ENCODE measurements at places on chromosomes 7 and 10. TPM values are rescaled to one million over a fixed set of nuclear protein-coding genes. Genes with fewer than 3 reads are reported as not detected.

Gene ERVW-1
- total RNA-seq: 0.40 TPM

Gene C10orf67
- total RNA-seq: 0.04 TPM

Gene UCMA
- total RNA-seq: 2.6 TPM

Gene HOXA3
- 4.7 TPM for total RNA-seq

Gene HHEX
- total RNA-seq: 3.6 TPM

Gene KNDC1
- 2.7 TPM for total RNA-seq

Gene ANK3
- 69.6 TPM for total RNA-seq

Gene UNCX
- not detected for total RNA-seq

Gene HOGA1
- 0.89 TPM for total RNA-seq

Gene LRRD1
- 0.31 TPM for total RNA-seq

Gene TUBAL3
- 0.09 TPM for total RNA-seq

Gene OGDHL
- total RNA-seq: 0.31 TPM

Gene ZC3HAV1L
- total RNA-seq: 9.0 TPM

Gene KCND2
- 1.3 TPM for total RNA-seq

Gene TWNK
- total RNA-seq: 5.9 TPM

Gene BHLHA15
- 0.58 TPM for total RNA-seq

Gene AKR1C8
- 0.09 TPM for total RNA-seq

Gene HPS6
- total RNA-seq: 10.1 TPM

Gene CALHM3
- total RNA-seq: not detected

Gene EFCAB10
- total RNA-seq: not detected

Gene SSMEM1
- total RNA-seq: not detected

Gene SCIN
- 0.27 TPM for total RNA-seq

Gene PWWP2B
- total RNA-seq: 15.1 TPM

Gene GPR37
- total RNA-seq: 16.9 TPM

Gene POU6F2
- 0.09 TPM for total RNA-seq

Measured in muscle of leg (tissue), 16 donors.